ENCODE measurements at places on chromosomes 2 and 18.

GRCh38 chr2:197248001-197248401 is 62.6 kb downstream of the ANKRD44 start:
- DNase-seq, result no peak

GRCh38 chr2:101119431-101119830 is 31.8 kb downstream of the TBC1D8 start:
- DNase-seq, result no peak

DNA sequence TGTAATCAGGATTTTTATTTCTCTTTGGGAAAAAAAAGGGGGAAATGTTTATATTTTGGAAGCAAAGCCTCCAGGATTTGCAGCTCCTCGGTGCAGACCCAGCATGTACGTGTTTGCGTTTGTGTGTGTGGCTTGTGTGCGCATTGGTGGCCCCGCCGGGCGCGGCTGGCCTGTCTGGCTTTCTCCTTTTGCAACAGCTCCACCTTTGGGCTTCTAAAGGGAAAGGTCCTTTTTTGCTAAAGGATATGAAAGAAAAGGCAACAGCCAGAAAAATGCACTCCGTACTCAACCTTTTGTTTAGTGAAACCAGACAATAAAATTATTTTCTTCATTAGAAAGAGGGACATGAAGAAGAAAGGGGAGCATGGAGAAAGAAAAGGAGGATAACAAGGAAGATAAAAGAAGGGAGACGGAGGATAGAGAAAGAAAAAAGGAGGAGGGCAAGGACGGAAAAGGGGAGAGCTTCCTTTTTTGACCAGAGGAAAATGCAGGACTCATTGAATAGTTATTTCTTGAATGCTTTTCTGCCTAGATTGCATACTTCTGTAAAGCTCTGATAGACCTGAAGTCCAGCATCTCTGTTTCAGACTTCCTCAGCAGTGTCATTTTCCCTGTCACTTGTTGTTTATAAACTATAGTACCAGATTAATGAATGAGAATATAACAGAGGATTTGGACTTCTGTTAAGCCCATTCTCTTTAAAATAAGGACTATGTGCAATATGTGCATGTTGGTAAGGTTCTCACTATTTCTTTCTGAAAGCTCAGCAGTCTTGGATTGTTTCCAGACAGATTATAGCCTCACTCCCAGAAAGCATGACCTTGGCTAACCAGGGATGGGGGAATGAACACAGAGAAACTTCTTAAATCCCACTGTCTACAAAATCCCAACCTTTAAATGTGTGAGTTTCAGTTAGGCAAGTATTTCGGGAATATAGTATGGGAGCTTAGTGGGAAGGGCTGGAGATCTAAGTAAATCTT is 563.1 kb upstream of the PIK3C3 start:
- DNase-seq, result no peak

GRCh38 chr2:121049950-121050585 is 234.9 kb downstream of the TFCP2L1 start:
- no peak for DNase-seq

GRCh38 chr2:205988274-205988673 is 97.7 kb downstream of the INO80D start:
- DNase-seq, result no peak

- peak; percentile 46 for DNase-seq
Measured at GRCh38 chr2:12718711-12719399, 2.1 kb downstream of the TRIB2 start.

DNA sequence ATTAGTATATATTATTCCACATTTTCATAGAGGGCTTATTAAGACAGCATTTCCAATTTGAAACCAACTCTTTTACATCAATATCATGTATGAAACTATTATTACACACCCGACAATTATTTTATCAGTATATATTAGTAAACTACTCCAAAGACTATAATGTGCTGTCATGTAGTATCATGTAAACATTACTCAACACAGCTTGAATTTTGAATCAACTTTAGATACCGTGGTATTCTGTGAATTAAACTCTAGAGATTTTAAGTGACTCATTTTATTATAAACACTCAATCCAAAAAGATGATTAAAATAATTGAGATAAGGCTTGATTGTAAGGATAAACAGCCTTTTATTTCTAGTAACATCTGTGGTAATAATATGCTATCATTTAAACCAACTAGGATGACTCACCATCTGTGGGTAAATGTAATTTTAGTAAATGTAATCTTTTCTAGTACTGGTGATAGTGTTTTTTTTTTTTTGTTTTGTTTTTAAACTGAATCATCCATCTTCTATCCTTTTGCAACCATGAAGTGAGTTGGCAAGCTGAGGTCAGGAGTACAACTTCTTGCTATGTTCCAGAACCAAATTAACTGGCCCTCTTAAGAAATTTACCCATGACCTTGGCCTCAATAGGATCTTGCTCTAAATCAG is 144.3 kb upstream of the SMAD7 start:
- no peak for DNase-seq

GRCh38 chr18:78912844-78913243 is 66.8 kb upstream of the SALL3 start:
- no peak for DNase-seq

DNA sequence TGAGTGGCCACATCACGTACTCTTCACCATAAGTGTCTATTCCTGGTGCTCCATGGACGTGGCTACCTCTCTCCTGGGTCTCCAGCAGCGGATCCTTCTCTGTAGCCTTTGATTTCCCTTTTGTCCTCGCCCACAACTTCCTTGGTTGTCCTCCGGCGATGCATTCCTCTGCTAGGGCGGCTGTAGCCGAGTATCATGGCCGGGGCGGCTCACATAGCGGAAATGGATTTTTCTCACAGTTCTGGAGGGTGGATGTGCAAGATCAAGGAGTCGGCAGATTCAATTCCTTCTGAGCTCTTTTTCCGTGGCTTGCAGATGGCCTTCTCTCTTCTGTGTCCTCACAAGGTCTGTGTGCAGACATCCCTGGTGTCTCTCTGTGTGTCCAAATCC is 35.7 kb downstream of the ACKR3 start:
- DNase-seq, result no peak

DNA sequence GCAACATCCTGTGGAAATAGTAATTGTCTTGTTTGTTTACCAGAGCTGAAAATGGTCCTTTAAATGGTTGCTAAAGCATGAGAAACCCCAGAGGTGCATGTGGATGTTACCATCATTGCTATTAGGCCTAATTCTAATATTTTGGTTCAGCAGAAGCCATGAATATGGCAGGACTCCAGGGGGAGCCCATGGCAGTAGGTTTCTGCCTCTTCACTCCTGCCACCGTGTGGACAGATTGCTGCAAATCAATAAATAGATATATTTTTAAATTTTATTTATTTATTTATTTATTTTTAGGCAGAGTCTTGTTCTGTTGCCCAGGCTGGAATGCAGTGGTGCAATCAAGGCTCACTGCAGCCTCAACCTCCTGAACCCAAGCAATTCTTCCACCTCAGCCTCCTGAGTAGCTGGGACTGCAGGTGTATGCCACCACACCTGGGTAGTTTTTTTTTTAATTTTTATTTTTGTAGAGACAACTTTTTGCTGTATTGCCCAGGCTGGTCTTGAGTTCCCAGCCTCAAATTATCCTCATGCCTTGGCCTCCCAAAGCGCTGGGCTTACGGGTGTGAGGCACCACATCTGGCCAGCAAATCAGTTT is 54.9 kb upstream of the CAPN13 start:
- peak; percentile 39 for DNase-seq

- no peak for DNase-seq
Measured at GRCh38 chr2:233061591-233062450, 1.7 kb downstream of the INPP5D start.

- no peak for DNase-seq
Measured at GRCh38 chr2:207254591-207255464, 89.1 kb upstream of the KLF7 start.

- no peak for DNase-seq
Measured at GRCh38 chr18:21265971-21266673, 24.1 kb downstream of the GREB1L start.

GRCh38 chr2:139099721-139100120 is 319.5 kb upstream of the NXPH2 start:
- DNase-seq, result no peak

DNA sequence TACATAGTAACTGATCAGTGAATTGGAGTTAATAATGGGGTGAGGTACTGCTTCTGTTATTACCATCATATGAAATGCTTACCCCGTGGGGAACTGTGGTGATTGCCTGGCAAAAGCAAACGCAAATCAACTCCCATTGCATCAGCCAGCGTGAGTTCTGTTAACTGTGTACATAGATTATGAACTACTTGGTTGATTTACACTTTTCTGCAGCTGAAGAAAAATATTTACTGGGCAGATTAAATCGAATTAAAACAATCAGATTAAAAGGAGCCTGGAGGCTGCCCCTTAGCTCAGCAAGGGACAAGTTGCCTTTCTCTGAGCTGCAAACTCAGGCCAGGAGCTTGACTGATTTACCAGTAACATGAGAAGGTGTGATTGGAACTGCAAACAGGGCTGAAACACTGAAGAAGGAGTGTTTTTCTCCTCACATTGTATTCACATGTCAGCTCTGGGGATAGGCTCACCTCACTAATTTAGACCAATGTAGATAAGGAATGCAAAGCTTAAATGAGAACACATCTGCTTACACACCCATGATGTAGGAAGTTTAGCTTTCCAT is 220.1 kb downstream of the OSR1 start:
- DNase-seq, result no peak

DNA sequence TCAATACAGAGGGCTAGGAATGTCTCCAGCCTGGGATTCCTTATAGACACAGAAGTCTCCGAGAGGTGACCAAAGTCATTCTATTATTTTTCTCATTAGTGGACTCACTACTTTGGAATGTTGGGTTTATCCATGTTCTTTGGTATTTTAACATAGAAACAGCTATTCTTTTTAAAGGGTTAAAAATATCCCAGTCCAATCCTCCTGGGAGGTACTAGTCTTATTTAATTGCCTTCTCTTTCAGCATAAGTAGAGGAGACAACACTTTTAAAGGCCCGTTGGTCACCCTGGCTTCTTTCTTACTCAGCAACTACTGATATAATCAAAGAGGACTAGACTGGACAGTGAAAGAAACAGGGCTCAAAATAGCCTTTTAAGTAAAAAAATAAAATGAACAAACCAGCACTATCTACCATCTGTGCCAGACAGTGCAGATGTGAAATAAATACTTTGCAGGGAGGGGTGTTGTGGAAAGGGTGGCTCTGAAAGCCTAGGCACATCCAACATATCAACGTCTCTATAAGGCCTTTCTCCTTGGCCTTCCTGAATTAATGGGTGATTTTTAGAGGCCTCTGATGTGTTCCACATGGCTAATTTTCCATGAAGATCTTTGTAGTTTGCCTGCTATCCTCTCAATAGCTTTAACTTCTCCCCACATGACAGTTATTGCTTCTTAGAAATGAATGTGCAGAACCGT is 334.4 kb upstream of the THUMPD2 start:
- no peak for DNase-seq

DNA sequence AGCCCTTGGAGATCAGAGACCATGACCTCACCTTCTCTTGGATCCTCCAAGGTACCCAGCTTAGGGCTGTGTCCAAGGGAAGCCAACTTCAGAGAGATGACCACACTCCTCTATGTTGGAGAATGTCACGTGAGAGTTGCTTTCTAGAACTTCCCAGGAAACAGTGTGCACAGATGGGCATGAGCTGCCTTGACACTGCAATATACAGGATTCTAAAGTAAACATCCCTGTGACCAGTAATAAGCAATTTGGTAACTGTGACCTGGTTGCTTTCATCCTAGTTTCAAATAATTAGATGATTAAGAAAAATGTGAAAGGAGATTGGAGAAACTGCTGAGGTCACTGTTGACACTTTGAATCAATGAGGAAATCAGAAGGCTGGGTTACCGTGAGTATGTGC is 181.1 kb upstream of the EPAS1 start:
- DNase-seq, result no peak

DNA sequence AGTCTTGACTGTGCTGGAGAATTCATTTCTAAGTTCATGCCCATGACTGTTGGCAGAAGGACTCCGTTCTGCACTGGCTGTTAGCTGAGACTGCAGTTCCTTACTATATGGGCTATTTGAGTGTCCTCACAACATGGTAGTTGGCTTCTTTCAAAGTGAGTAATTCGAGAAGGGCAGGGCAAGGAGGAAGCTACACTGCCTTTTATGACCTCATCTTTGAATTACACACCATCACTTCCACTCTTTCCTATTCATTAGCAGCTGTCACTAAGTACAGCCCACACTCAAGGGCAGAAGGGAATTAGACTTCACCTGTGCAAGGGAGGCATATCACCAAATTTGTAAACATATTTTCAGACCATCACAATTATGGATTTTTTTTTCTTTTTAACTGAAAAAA is 55.9 kb upstream of the EPAS1 start:
- DNase-seq, result no peak

- no peak for DNase-seq
Measured at GRCh38 chr2:63665091-63665490, 76.3 kb downstream of the MDH1 start.

GRCh38 chr18:8375249-8375648 is 234.0 kb upstream of the RAB12 start:
- no peak for DNase-seq

DNA sequence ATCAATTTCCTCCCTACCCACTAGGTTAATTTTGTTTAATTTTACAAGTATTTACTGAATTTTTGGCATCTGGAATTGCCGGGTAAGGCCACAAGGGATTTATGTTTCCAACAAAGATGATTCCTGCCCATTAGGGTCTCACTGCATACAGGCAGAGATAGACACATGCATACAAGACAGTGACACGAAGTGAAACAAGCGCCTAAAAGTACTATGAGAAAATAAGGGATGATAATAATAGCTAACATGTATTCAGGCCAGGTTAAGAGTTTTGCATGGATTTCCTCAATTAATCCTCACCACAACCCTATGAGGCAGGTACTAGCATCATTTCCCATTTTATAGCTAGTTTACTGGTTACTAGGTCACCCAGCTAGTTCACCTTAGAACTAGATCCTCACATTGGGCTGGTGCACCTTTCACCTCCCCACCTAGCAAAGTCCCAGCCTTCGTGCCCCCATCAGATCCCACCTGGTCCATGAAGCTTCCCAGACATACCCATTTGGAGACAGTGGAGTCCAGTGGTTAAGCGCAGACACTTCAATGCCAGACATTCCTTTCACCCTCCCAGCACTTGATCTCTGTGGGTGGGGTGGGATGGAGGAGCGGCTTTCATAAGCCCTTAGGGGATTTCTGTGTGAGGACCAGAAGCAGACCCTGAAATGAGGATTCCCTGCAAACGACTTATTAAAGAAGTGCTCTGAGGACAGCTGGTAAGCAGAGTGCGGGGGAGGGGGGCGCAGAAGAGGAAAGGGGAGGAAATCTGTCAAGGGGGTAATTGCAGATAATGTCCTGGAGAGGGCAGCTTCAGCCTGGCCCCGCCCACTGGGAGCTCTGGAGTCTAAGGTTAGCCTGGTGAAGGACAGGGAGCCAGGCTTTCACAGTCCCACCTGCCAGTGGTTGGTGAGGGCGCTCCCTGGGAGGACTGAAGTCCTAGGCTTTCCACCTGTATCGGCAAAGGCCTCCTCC is 5.8 kb upstream of the DGUOK start:
- peak; percentile 35 for DNase-seq

Measured in activated CD4-positive, alpha-beta T cell treated with anti-CD3 and anti-CD28 coated beads for 4 hours (primary cell).